ENCODE measurements at places on chromosomes 1 and 21.

DNA sequence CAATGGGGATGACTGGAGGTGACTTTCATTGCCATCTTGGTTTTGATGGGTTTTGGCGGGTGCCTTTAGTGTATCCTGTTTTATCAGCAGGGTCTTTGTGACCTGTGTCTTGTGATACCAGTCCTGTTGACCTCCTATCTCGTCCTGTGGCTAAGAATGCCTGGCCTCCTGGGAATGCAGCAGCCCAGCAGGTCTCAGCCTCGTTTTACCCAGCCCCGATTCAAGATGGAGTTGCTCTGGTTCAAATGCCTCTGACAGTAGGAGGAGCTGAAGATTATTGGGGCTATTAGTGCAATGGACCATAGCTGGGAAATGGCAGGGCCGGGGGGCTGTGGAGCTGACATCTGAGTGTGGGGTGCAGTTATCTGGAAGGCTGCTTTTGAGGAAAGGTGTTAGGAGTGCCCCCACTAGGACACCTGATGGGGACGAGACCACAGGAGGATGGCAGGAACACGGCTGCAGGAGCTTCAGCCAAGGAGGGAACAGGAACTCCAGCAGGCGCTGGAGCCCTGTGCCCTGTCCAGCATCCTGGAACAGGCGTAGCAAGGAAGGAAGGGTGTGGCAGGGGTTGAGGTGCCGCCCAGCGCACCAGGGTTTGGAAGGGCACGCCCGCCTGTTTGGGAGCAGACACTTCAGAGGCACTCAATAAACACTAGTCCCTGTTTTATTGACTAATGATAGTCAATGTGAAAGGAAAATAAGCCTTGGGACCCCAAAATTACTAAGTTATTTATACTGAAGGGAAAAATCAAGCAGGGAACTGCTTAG, 15.3 kb upstream of the AGPAT3 start:
- no peak for DNase-seq

DNA sequence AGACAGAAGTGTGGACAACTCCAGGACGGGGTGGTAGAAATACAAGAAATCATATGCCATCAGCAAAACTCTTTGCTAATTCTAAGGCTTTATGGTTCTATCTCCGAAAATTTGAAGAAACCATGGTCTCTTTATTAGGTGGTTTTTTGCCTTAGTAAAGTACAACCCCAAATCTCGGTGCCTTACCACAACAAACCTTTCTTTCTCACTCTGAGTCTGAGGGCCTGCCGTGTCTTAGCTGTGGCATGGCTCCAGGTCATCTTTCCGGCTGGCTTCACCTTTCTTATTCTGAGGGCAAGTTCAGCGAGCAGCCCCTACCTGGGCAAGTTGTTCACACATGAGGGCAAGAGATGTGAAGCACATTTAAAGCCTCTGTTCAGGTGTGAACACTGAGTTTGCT, 280.6 kb downstream of the TTLL7 start:
- no peak for DNase-seq

- no peak for DNase-seq
Measured at GRCh38 chr1:62265956-62266935, 53.0 kb downstream of the KANK4 start.

DNA sequence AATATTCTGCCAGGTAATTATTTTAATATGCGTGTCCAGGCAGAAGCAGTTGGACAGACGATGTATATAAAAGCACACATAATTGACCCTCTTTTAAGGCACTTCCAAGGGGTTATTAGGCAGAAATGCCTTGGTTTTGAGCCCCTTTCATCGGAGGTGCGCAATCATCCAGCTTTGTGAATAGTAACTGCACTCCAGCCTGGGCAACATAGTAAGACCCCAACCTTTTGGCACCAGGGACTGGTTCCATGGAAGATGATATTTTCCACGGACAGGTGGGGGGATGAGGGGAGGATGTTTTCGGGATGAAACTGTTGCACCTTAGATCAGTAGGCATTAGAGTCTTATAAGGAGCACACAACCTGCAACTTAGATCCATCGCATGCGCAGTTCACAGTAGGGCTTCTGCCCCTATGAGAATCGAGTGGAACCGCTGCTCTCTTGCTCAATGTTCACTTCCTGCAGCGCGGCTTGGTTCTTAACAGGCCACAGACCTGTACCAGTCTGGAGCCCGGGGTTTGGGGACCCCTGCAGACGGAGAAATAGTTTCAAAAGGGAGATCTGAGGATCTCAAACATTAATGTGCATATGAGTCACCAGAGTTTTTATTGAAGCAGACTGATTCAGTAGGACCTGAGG, 1.8 kb upstream of the MCOLN2 start:
- peak; percentile 38 for DNase-seq

DNA sequence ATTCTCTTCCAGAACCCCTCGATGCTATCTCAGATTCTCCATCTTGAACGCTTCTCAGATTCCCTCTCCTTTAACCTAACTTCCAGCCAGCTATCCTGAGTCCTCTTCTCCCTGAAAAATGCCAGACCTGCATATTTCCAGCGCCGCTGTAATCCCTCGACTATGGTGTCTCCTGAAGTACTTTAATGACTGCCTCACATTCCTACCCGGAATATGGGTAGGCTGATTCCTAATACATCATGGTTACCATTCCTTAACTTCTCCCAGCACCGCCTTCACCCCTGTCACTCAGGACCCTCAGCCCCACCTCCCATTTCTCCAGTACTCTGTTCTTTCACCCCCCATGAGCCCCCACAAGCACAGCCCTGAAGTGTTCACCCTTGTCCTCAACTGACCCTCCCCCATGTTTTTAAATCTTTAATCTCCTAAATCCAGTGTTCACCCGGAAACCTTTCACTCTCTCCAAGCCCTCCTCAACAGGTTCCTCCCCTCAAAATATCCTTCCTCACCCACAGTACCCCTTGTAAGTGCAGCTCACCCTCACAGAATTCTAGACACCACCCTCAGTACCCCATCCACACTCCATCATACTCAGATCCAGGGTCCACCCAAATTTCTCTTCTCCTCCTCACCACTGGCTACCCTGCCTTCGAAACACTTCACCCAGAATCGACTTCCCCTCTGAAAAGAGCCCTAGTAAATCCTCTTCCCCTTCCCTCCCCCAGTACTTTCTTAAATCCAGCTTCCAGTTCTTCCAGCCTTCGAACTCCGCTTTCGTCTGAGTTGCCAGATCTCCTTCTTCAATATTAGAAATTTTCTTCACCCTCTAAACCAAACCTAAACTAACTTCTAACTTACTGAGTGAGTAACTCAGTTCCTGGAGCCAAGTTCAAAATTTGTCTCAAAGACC, 922 bp downstream of the CPT2 start:
- no peak for DNase-seq

DNA sequence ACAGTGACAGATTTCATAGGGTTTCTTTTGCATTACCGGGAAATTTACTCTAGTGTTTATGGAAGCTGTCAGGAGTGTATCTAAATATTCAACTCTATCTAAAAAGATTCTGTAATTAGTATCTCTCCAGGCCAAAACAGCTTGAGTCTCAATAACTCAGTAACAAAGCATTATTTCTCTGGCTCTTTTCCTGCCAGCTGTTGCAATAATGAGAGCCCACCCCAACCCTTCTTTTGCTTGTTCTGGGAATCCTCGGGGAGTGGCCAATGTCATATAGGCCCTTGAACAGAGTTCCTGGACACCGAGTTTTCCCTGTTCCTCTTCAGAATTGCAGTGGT, 120.1 kb upstream of the SGIP1 start:
- DNase-seq, result no peak

- no peak for DNase-seq
Measured at GRCh38 chr21:31493350-31493880, 149.4 kb upstream of the TIAM1 start.

- DNase-seq, result no peak
Measured at GRCh38 chr1:244362476-244362875, 89.2 kb downstream of the ADSS2 start.

GRCh38 chr1:34763142-34763781, 3.7 kb downstream of the GJB4 start:
- DNase-seq, result no peak

DNA sequence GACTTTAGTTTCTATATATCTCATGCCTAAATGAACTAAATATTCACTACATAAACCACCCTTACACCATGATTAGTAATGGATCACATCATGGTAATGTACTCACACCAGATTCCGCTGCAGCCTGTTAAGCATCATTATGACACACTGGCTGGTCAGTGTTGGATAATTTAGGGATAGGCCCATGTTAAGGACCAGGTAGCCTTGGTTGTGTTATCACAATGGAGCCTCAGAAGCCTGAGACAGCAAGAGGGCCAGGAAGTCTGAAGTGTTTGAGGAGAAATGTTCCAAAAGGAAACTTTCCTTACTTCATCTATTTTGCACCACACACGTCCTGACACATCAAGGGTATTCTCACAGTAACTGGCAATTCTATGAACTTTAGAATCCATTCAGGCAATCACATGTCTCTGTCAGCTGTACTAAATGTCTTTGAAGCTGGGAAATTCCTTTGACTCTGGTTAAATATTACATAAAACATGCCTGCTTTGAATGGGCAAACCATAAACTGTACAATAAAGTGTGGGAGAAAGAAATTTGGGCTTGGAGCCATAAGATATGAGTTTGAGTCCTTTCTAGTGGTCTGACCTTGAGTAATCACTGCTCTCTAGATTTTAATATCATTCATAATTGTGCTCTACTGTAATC, 105.3 kb upstream of the DPT start:
- DNase-seq, result no peak

Data from activated T-cell treated with anti-CD3 and anti-CD28 coated beads, Interleukin-2, amount 50 U/mL, for 4 hours (primary cell).